Stimulated activated CD8-positive, alpha-beta memory T cell treated with anti-CD3 and anti-CD28 coated beads, Interleukin-7, amount 100 ng/mL, for 48 hours (primary cell): ENCODE measurements at places on chromosomes 5 and 9.

GRCh38 chr9:134966270-134966669 is 48.6 kb upstream of the FCN1 start:
- DNase-seq: no peak

DNA sequence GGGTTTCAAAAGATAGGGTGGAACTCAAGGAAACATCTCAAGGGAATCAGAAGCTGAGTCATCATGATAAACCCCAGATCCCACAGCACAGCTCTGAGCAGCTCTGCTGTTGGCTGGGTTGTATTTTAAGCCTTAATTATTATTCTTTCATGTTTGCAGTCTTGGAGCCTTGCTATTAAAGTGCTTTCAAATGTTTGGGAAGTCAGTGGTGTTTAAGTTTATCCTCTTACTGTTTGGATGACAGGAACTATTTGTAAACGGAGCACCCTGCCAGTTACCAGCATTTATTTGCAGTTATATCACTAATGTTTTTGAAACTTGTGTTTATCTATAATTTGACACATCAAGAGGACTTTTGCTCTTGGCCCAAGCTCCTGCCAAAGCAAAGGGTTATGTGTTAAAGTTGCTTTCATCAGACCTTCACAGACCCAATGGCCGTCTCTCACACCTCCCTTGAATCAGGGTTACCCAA is 141.1 kb upstream of the SPDL1 start:
- DNase-seq: no peak

DNA sequence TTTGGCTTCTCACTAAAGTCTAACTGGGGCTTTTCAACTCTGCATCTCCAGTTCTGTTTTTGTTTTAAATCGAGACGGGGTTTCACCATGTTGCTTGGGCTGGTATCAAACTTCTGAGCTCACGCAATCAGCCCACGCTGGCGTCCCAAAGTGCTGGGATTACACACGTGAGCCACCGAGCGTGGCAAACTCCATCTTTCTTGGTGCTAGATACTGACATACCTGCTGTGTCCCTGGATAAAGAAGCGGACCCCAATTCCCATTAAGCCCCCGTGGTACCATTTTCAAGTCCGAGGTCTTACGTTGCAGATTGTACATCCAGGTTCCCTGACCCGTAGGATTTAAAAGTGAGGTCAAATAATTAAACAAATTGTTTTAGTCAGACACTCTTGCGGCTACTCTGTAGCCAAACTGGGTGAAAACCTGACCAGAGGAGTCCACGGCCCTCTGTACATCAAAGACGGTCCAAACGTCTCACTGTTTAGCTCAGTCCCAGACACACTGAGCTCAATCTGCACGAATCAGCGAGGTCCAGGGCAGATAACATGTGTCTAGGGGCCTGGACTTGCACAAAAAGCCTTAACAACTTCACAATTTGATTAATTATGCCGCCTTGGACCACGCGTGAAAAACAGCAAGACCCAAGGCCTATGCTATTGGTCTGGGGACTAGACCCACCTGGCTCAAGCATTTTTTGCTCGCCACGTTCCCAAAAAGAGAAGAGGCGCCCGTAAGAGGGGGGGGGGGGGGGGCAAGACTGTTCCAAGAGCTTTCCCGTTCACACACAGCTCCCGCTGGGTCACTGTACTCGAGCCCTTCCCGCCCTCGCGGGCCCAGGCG is 727 bp upstream of the DNAJA1 start:
- no peak for DNase-seq

- DNase-seq: no peak
Observed at GRCh38 chr9:95840074-95840473, 35.4 kb upstream of the ERCC6L2 start.

GRCh38 chr5:6236858-6237481 is 141.4 kb downstream of the MED10 start:
- no peak for DNase-seq

GRCh38 chr5:178213748-178214151 is 9.4 kb downstream of the HNRNPAB start:
- DNase-seq: no peak

GRCh38 chr5:105172918-105173317 is 1610.3 kb upstream of the NUDT12 start:
- no peak for DNase-seq

DNA sequence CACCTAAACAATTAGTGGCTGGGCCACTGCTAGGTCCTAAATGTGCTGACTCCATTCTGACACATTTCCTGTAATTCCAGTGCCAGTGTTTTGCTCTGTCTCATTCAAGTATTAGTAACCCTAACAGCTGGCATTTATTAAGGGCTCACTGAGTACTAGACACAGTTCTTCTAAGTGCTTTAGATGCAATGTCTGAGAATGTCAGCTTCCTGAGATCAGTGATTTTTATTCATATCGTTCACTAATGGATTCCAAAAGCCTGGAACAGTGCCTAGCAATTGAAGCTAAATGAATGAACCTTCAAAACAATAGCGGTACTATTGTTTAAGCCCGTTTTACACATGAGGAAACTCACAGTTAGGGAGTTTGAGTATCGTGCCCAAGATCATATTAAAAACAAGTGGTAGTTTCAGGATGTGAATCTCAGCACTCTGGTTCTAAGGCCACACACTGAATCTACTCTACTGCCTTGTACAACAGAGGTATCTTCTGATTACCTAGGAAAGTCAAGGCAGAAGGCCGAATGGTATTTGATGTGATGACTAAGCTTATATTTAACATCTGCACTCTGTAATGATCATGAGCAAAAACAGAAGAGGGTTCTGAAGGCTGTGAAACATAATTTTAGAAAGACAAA is 304.0 kb downstream of the PJA2 start:
- no peak for DNase-seq

- no peak for DNase-seq
Observed at GRCh38 chr5:17227868-17228267, 10.4 kb downstream of the BASP1 start.

DNA sequence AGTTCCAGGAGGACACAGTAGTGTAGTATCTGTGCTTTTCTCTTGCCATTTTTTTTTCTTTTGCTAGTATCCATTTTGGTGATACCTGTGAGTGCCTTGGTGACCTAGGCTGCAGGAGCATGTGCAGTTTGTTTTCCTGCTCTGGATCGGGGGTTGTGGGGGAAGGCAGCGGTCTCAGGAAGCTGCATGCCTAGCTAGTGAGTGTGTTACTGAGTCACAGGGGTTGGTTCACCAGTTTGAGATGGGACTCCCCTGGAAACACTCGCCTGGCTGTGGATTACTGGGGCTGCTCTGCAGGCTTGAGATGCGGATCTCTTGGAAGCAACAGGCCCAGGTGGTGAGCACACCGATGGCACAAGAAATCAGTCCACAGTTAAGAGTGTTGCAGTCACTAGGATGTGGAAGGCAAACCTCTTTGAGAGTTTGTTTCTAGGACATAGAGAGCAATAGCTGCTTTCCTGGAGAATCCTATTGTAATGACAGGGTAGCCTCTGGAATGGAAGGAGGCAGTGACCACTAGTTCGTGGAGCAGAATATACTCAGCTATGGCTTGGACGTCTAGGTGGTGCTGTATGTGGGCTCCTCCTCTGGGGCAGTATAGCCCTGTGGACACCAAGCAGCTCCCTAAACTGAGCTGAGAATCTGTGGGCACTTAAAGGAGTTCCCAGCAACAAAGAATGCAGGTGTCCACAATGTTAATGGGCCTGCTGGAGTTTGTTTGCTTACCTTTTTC is 20.0 kb upstream of the SPATA31E1 start:
- DNase-seq: no peak

DNA sequence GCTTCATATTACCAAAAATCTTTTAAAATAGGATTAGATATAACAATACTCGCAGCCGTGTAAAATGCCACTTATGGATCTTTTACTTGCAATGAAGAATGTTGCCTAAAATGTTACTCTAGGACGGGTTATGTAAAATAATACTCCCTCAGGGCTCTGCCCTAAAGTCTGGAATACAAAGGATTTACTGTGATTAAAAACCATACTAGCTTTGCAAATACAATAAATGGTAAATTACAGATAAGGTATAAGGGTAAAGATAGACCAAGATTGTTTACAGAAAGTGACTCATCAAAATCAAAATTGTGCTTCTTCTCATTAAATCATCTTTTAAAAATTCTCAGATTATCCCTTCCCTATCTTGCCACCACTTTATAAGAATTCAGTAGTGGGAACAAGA is 163.6 kb downstream of the MEF2C start:
- no peak for DNase-seq

- DNase-seq: no peak
Observed at GRCh38 chr9:16992138-16992537, 121.7 kb upstream of the BNC2 start.

GRCh38 chr9:89375191-89375760 is 57.0 kb downstream of the SECISBP2 start:
- DNase-seq: no peak

GRCh38 chr9:132494857-132495256 is 84.8 kb downstream of the CFAP77 start:
- DNase-seq: no peak

- DNase-seq: no peak
Observed at GRCh38 chr5:68134033-68134668, 81.4 kb upstream of the PIK3R1 start.

- DNase-seq: no peak
Observed at GRCh38 chr9:92745881-92746280, 18.8 kb downstream of the BICD2 start.
